Cardiac septum (tissue), 1 donor: ENCODE measurements at places on chromosomes 1 and 21. TPM values are rescaled to one million over a fixed set of nuclear protein-coding genes. Genes with fewer than 3 reads are reported as not detected.

Gene NBPF10
- total RNA-seq = 0.92 TPM

Gene COP1
- total RNA-seq = 22.8 TPM

Gene ABCG1
- 6.3 TPM for total RNA-seq

- DNase-seq = no peak
Observed at GRCh38 chr1:221801773-221802516, 60.1 kb upstream of the DUSP10 start.

Gene KRTAP12-2
- not detected for total RNA-seq

DNA sequence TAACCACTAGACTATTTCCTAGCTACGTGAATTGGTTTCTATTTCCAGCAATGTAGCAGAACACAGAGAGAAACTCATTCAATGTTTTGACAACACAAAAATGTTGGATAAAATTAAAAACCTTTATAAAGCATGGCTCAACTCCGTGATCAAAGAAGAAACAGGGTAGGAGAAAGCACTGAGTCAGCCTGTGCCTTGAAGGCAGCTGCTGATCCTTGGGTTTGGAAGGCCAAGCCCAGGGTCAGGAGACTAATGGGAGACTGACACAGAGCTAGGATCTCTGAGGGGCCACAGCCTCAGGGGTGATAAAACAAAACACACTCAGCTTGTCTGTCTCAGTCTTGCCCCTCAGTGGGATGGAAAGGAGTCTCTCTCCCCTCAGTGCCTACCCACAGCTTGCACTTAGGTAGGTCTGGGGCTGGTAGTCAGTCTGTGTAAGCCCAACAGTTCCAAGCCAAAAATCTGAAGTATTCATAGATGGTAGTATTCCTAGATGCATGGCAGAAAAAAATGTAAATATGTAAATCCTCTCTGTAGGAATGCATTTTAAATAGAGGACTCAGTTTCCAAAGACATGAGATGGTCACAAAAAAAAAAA is 53.3 kb downstream of the B3GALNT2 start:
- DNase-seq = no peak

Gene TRPM2
- 1.2 TPM for total RNA-seq

DNA sequence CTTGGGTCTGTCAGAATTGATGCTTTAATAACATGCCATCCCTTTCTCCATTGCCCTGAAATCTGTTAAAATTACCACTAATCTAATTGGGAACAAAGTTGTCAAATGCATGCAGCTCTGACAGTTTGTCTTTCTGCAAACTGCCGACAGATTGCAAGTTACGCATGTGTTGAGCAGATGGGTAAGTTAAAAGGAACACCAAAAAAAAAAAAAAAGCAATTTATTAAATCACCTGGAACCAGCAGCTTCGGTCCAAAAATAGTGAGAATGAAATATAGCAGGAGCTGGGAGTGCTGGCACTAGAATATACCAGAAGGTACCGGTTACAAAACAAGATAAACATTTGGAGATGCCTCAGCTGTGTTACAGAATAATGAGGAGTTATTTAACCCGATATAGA is 149.6 kb upstream of the C1orf87 start:
- no peak for DNase-seq

Gene HEYL
- 20.5 TPM for total RNA-seq

Gene KCNJ10
- 0.05 TPM for total RNA-seq

- DNase-seq = no peak
Observed at GRCh38 chr1:171521567-171521966, 36.2 kb downstream of the PRRC2C start.

Gene SAMSN1
- 1.9 TPM for total RNA-seq

GRCh38 chr1:116164604-116165368 is 53.6 kb downstream of the MAB21L3 start:
- no peak for DNase-seq

DNA sequence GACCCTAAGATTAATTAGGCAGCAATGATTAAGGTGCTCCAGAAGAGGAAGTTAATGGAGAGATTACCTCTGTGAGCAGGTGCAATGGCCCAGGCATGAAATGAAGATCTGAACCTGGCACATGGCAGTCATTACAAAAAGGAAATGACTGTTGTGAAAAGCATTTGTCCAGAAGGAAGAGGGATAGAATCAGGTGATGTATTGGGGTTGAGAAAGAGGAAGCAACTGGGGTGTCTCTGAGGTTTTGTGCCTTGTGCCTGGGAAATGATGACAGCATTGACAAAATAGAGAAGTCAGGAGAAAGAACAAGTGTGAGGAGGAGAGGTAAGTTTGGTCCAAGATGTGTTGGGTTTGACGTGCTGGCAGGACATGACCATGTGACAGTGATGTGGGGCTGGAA is 5.6 kb downstream of the CRCT1 start:
- no peak for DNase-seq

DNA sequence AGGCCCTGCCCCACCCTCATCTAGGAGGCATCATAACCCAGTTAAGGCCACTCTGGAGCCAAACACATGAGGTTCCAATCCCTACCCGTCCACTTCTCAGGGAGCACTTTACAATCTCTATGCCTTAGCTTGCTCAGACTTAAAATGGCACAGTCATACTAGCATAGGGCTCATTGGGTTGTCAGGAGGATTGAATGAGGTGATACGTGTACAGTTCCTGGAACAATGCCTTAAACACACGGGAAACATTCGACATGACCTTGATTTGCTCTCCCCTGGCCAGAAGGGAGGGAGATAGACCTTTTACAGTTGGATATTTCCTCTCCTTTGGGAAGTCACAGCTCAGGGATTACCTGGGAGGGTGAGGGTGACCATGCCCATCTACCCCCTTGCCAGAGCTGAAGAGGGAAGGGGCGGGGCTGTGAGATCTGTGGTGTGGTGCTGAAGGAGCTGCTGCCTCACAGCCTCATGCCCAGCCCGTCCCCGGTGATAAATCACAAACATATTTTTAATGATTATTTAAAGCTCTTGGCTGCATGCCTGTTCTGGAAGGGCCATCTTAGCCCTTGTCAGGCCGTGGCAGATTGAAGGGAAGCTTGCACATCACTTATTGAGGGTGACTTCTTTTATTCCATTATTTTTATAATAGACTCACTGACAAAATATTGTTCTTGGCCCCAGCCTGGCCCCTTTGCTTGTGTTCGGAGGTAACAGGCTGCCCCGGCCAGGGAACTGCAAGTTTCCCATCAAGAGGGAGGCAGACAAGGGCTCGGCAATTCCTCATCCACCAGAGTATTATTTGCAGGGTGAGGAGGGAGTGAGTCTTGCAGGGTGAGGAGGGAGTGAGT is 83.4 kb downstream of the FOXD2 start:
- peak; percentile 46 for DNase-seq

Gene ADAMTS5
- total RNA-seq = 4.0 TPM

Gene MATN1
- not detected for total RNA-seq

DNA sequence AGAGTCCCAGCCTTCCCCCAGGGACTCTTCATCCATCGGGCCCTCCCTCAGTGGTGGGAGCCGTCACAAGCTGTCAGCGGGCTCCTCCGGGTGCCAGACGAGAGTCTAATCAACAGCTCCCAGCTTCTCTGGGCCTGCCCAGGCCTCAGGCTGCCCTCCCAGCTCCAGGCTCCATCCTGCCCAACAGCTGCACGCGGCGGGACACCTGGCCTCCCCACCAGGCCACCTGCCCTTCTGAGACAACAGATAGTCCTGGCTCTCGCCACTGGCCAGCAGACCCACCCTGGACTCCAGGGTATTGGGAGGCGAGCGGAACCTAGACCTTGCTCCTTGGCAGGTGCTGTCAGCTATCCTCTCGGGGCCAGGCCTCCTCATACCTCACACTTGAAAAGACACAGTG is 3.1 kb downstream of the WNT4 start:
- DNase-seq = no peak

GRCh38 chr1:114144016-114144415 is 9.7 kb downstream of the SYT6 start:
- no peak for DNase-seq

Gene MIS18A
- 2.6 TPM for total RNA-seq

Gene KIAA1614
- total RNA-seq = 11.4 TPM

Gene CNR2
- total RNA-seq = not detected
